Erythroblast (primary cell): ENCODE measurements at places on chromosomes 1 and 21.

DNA sequence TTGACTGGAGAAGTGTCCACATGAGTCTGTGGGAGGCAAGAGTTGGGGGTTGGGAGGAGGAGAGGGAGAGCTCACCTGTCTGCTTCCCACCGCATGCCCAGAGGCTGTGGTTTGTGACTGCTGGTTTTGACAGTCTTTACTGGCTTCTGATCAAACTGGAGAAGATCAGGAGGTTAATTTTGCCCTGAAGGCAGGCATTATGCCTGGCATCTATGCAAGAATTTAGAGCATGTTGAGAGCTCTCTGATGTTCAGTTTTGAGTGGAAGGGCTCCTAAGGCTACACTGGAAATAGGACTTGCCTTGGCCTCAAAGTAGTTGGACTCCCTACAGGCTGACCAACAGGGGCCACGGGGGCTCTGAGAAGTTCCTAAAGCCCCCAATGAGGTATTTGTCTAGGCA lies 101.6 kb downstream of the TLR5 start:
- DNase-seq, result no peak

DNA sequence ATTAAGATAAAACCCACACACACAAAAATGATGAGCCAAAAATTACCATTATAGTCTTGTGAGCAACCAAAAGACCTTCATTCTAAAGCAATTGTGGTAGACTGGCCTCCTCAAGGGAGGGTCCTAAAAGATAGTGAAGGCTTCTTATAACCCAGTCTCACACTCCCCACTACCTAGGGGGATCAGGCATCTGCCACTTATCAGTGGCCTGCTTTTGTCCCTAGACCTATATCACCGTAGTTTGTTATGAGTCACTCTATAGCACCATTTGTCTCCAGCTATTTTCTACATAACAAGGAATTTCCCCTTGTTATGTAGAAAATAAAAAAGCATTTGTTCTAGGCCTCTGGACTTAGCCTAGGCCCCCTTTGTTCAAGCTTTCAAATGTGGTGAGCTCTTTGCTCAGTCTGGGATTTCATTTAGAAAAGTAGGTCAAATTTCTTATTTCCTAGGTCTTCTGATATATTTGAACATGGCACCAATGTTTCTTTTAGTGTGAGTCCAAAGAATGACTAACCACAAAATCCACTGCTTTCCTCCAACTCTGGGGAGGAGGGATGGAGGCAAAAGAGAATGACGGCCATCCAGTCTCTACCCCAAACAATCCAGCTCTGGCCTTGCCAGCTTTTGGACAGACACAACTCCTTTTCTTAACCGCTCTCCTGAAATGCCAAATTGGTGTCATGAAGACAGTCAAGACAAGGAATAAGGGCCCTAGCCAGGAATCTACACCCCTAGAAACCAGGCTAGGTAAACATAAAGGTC lies 8.9 kb downstream of the ADAR start:
- no peak for DNase-seq

- no peak for DNase-seq
Measured at GRCh38 chr1:30783256-30783915, 25.8 kb upstream of the LAPTM5 start.

DNA sequence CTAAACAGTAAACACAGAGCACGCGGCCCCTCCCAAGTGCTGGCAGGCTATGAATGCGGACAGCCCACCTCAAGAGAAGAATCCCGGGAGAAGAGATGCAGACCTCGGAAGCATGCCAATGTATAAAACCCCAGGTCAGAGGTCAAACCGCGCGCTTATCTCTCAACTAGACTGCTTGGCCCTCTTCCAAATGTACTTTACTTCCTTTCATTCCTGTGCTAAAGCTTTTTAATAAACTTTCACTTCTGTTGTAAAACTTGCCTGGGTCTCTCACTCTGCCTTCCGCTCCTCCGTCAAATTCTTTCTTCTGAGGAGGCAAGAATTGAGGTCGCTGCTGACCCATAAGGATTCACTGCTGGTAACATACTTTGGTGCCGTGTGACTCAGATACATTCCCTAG lies 216.0 kb downstream of the S1PR1 start:
- no peak for DNase-seq

GRCh38 chr1:204617256-204618147 lies 68.0 kb downstream of the LRRN2 start:
- DNase-seq, result no peak

GRCh38 chr1:211551638-211552460 lies 27.1 kb downstream of the SLC30A1 start:
- DNase-seq, result no peak

GRCh38 chr1:94926915-94927404 lies at the start of gene CNN3:
Gene CNN3, minus strand, starts transcription at chr1:94927110. Its CDS starts 216 bp downstream, at chr1:94926894.
- DNase-seq, result peak; percentile 85

DNA sequence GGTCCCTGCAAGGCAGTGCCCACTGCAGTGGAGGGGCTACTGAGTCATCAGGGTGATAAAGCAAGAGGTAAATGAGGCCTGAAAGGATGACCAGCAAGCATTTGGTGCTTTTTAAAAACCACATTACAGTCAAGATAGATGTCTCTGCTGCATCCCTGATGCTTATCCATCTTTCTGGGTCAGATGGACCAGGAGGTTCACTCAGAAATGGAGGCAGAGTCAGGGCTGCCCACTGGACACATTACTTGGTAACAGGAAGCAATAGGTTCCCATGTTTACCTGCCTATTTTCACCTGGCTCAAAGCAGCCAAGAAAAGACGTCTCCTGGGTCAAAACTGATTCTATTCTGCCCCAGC lies 3.6 kb downstream of the SPATA46 start:
- no peak for DNase-seq
